ENCODE measurements at places on chromosomes 16 and 17. TPM values are rescaled to one million over a fixed set of nuclear protein-coding genes. Genes with fewer than 3 reads are reported as not detected.
A peak's percentile ranks its signal among the peaks of the same experiment; 100 is the strongest.

MEOX1 gene
- 0.37 TPM for total RNA-seq

- no peak for DNase-seq
Observed at GRCh38 chr16:27310576-27311447, 3.0 kb upstream of the IL4R start.

DNA sequence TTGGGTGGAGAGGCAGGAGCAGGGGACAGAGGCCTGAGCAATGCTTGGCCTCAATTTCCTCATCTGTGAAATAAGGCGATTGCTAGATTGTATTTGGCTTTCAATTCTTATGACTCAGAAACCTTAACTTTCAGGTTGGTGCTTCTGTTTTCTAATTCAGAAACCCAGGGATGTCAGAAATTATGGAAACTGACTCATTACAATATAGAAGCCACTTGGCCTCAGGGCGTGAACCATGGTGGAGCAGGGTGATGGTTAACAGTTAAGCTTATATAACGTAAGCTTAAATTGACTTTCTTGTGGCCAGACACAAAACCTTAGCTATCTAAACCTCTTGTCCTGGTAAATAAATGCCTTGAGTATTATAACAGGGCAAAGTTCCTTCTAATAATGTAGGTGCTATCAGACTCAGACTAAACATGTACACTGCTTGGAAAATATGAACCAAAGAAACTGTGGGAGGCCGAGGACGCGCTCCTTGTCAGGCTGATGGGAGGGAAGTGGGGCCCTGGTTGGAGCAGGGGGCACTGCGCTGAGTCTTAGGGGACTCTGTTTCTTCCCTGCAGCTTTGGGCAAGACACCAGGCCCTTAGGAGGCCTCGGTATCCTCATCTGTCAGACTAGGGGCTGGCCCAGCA is 17.1 kb upstream of the SREBF1 start:
- peak; percentile 71 for DNase-seq

DNA sequence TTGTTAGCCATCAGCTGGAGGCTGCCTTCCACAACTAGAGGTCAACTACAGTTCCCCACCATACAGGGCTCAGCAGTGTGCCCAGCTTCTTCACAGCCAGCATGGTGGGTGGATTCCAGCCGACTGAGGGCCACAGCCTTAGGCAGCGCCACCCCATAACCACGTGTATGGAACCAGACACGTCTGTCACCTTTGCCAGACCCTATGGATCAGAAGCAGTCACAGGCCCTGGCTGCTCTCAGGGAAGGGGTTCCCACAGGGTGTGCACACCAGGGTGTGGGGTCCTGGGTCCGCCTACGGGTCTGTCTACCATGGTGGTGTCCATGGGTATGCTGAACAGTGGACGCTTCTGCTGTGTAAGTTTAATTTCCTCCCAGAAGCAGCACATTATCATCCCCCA is 265.0 kb upstream of the FOXF1 start:
- DNase-seq, result no peak

DNA sequence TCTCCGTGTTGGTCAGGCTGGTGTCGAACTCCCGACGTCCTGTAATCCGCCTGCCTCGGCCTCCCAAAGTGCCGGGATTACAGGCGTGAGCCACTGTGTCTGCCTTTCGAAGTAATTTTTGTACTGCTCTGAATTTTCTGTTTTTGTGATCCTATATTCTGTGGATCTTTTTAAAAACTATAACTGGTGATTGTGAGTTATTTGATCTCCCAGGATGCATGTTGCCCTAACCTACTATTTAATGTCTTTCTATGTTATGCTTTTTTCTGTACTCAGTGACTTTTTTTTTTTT is 2.5 kb downstream of the RSPRY1 start:
- DNase-seq, result no peak

RNF112 gene
- total RNA-seq, result 1.6 TPM

All from activated T-cell treated with anti-CD3 and anti-CD28 coated beads, Interleukin-2, amount 50 U/mL, for 72 hours (primary cell).